ENCODE measurements at places on chromosomes 2 and 18.

DNA sequence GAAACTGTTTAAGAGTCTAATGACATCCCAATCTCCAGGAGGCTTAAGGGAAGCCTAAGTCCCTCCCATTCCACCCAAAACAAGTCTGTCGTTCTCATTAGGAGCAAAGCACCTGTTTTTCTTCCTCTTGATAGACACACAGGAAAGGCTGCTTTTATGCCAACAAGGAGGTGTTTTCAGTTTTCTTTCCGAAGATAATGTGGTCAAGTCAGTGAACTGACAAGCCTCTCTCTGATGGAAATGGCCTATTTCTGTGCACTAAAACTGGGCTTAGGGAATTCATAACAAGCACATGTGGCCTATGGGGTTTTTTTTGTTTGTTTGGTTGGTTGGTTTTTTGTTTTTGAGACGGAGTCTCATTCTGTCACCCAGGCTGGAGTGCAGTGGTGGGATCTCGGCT lies 36.2 kb downstream of the FBLN7 start:
- no peak for DNase-seq

DNA sequence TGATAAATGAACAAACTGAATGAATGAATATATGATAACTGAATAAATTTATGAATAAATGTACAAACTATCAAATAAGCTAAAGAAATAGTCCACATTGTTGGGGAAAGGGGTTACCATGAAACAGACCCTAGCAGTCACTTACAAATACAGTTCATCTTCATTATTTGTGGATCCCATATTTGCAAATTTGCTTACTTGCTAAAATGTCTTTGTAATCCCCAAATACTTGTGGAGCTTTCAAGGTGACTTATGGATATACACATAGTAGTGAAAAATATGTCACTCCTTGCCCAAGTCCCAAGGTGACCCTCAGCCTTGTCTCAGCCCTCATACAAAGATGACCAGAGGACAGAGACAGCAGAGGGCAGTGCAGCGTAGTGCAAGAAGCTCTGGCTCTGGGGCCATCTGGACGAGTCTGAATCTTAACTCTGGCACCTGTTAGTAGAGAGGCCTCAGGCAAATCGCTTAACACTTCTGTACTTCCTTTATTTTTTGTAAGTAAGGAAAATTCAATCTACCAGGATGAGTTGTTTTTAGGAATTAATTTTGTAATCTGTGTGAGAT lies 3.1 kb downstream of the PAIP2B start:
- peak; percentile 73 for DNase-seq

GRCh38 chr2:32627441-32627813 lies 423 bp upstream of the TTC27 start:
- DNase-seq: no peak

DNA sequence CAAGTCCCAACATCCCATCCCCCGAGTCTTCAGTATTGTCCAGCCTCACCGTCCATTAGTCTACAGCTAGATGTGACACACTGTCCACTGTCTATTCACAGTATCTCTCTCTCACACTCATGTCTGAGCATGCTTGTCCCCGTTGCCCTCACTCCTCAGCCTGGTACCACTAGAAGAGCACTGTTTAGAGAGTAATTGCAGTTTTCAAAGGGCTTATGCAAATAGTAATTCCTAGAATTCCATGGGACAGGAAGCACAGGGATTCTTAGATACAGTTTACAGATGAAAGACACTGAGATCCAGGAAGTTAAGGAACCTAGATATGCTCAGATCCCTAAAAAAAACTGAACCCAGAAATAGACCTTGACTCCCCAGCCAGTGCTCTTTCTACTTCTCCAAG lies 125.5 kb downstream of the MYO5B start:
- DNase-seq: no peak

- DNase-seq: peak; percentile 11
These were observed 147.9 kb upstream of the MYO3B start for GRCh38 chr2:170030040-170030439.

GRCh38 chr2:54065411-54065810 lies 50.0 kb upstream of the ACYP2 start:
- peak; percentile 47 for DNase-seq

DNA sequence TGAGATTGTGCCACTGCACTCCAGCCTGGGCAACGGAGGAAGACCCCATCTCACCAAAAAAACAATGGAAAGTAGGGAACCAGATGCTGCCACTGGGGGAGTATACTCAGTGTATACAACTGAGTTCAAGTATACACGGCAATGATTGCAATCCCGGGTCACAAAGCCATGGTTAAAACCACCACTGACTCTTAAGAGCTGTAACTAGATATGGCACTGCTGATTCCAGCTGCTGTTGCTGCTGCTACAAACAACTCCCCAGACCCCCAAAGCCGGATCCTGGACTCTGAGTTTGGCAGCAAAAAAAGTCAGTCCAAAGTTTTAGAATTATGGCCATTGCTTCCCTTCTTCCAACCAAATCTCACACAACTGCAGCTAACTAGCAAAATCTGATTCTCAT lies 43.7 kb upstream of the COX7A2L start:
- DNase-seq: no peak

DNA sequence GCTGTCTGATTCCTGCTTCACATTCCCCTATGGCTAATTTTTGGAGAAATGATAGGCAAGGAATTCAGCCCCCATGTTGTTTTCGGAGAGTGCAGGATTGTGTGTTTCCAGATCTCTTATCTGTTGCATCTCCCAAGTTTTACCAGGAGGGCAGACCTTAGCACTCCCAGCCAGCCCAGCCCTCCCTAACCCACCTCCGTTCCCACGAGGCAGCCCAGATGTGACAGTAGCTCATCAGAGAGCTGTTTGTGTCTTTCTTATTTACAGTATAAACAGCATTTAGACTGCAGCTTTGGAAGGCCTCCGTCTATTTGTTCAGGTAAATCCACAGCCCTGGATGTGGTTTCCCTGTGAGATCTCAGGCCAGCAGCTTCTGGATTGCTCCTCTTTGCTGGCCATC lies 91.6 kb downstream of the THNSL2 start:
- no peak for DNase-seq

DNA sequence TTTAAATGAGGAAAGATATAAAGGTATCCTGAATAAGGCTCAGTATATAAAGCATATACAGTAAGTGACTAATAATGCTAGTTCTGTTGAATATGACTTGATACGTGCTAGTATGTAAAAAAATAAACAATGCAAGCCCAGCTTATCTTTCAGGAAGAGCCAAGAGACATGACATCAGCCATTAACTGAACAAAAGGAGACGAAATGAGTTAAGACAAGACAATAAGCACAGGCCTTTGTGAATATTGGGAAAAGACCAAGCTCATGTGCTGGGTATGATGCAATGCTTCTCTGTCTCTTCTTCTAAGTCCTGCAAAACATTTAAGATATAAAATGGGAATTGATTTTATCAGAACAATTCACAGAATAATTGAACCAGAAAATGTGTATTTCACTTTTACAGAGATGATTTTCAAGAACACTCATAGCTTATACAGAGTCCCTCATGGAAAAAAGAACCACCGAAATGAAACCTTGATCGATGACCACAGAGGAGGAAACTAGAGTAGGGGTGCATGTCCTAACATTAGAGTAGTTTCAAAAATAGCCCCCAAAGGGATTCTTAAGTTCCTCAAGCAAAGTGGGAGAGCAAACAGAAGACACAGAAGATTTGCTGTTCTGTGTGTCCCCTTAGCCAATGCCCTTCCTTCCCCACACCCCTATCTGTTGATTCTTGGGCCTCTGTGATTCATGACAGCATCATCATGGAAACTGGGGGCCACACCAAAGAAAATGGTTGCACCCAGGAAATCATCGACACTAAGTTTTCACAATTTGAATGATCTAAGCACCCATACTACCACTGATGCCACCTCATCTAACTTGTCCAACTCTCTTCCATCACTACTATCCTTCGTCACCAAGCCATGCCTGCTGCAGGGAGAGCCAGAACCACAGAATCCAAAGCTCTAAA lies 68.0 kb upstream of the CRIM1 start:
- DNase-seq: no peak

DNA sequence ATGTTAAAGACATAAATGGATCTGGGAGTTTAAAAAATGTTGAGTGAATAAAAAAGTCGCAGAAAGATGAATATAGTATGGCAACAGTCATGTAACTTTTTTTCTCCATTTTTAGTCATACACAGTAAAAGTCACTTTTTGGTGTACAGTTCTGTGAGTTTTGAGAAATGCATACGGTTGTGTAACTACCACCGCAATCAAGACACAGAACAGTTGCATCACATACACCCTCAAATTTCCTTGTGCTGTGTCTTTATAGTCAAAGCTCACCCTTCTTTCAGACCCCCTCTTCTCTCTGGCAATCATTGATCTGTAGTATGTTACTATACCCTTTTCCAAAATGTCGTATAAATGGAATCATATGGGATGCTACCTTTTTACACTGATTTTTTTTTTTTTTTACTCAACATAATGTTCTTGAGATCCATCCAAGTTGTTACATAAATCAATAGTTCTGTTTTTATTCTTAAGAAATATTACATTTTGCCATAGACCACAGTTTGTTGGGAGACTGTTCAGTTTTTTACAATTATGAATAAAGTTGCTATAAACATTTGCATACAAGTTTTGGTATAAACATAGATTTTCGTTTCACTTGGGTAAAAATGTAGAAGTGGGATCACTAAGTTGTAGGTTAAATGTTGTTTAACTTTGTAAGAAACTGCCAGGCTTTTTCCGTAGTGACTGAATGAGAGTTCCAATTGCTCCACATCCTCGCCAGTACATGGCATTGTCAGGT lies 35.4 kb upstream of the AGFG1 start:
- DNase-seq: peak; percentile 36

DNA sequence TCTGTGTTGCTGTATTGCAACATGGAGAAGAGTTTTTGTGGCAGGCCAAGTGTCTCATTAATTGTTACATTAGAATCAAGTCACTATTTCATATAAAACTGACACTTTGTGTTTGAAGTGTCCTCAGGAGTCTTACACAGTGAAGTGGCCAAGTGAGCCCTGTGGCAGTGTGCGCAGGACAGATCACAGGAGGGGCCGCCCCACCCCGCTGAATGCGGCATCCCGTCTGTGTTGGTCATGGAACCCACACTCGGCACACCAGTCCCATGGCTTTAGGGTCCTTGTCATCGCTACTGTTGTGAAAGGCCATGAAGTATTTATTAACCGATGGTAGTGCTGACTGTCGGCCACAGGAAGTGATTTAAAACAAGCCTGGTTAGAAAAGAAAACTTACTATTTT lies 144.7 kb upstream of the NFATC1 start:
- no peak for DNase-seq

DNA sequence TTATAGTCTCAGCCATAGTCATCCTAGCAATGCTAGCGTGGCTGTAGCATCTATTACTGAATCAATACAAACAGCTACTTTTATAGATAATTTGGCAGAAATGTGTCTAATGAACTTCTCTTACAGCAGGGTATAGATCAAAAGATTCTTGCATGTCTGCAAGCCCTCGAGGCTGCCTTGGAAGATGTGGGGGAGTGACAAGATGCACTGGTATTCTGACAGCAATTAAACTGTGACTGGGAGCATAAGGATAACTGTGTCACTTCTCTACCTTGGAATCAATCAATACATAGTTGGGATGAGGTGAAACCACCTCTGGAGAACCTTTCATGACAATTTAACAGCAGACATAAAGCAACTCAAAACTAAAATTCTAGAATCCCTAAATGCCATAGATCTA lies 59.3 kb upstream of the MYO3B start:
- no peak for DNase-seq

- no peak for DNase-seq
These were observed 357.4 kb upstream of the ACVR2A start for GRCh38 chr2:147487286-147487977.

- no peak for DNase-seq
These were observed 4.6 kb upstream of the GALM start for GRCh38 chr2:38661306-38661705.

DNA sequence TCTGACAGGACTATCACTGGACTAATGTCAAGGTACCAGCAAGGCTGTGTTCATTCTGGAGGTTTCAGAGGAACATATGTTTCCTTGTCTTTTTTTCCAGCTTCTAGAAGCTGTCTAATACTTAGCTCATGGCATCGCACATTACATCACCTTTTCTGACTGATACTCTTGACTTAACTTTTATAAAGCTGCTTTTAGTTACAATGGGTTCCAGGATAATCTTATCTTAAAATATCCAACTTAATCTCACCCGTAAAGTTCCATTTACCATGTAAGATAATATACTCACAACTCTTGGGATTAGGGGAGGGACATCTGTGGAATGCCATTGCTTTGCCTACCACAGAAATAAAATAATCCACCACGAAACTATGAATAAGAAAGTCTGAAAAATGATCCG lies 394.2 kb downstream of the CDH19 start:
- DNase-seq: no peak

DNA sequence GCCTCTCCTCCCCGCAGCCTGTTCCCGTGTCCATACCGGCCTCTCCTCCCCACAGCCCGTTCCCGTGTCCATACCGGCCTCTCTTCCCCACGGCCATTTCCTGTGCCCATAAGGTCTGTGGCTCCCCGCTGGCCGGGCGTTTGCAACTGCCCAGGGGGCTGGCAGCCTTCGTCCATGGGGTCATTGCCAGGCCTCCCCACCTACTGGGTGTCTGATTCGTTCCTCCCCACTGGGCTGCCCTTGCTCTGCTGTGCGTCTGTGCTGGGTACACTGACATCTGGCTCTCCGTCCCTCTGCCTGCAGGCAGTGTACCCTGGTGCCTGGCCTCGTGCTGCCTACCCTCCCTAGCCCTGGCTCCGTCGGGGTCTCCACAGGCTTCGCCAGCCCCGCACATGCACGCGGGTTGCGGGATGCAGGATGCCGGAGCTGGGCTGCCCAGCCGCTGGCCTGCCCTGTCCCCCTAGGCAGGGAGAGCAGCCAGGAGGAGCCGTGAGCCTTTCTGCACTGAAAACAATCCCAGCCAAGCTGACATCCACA lies 67.8 kb downstream of the NFATC1 start:
- DNase-seq: no peak

- no peak for DNase-seq
These were observed 65.7 kb downstream of the PXDN start for GRCh38 chr2:1678609-1679008.

DNA sequence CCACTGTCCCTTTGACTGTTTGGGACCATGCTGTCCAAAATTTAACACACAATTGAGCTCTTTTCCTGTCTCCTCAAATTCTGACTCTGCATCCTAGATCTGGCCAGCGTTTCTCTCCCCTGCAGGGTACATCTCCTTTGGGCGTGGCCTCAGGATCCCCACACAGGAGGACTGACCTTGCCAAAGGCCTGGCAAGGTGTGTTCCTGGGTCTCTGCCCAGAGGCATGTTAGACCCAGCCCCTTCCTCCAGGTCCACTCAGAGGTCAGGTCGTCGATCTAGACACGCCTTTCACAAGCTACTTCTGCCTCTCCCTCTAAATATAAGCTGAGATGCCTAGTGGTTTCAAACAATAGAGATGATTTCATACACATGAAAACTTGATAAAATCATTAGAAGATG lies 45.4 kb upstream of the SMIM21 start:
- no peak for DNase-seq

- DNase-seq: peak; percentile 99
These were observed 217.9 kb upstream of the PID1 start for GRCh38 chr2:229489016-229489415.

DNA sequence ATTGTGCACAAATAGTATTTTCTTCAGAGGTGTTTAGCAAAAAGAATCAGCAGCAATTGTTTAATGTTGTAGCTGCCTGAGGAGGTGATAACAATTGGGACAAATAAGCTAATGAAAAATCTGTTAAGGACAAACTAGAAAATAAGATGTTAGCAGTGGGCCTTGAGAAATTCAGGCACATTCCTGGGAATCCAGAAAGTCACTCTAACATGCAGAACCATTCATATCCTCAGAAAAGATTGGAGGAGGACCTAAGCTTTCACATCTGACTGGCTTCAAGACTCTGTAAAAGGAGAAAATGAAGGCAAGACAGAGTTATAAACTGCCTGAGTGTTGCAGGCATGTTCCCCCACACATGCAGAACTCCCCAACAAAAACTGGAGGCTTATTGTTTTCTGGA lies 353.5 kb upstream of the RGPD4 start:
- DNase-seq: no peak
